ENCODE measurements at places on chromosomes 3 and 15.

GRCh38 chr3:127915115-127915936 is at the start of gene KBTBD12:
Gene KBTBD12, plus strand, starts transcription at chr3:127915232. Its CDS starts 7,830 bp downstream, at chr3:127923062.
- DNase-seq: no peak

- no peak for DNase-seq
These were observed 1.7 kb downstream of the ITPR1 start for GRCh38 chr3:4494895-4495264.

DNA sequence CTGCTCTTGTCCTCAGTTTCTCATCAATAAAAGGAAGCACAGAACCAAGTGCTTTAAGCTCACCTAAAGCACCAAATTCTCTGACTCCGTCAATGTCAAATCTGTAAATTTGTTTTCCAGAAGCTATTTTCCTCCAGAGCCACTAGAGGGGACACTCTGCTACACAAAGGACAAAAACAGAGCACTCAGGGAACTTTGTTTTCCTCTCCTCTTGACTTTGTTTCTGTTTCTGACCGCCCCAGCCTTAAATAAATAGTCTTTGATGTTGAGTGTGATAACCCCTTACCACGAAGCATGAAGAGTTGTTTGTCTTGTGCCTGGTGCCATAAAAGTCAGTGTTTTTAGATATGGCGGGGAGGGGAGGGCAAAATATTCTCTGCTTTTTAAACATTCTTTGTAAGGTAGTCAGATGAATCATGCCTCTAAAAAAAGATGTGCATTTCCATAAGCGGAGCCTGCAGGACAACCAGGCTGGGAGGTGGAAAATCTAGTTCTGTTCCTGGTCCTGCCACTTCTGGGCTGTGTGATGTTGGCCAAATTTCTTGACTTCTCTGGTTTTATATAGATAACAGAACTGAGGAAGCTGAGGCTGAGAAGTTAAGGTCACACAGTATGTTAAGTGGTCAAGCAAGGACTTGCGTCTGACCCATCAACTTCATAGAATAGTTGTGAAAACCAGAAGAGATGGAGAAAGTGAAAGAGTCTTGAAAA is 7.3 kb upstream of the ZBTB38 start:
- no peak for DNase-seq

- peak; percentile 16 for DNase-seq
These were observed 50.7 kb downstream of the CLDN11 start for GRCh38 chr3:170469151-170470062.

DNA sequence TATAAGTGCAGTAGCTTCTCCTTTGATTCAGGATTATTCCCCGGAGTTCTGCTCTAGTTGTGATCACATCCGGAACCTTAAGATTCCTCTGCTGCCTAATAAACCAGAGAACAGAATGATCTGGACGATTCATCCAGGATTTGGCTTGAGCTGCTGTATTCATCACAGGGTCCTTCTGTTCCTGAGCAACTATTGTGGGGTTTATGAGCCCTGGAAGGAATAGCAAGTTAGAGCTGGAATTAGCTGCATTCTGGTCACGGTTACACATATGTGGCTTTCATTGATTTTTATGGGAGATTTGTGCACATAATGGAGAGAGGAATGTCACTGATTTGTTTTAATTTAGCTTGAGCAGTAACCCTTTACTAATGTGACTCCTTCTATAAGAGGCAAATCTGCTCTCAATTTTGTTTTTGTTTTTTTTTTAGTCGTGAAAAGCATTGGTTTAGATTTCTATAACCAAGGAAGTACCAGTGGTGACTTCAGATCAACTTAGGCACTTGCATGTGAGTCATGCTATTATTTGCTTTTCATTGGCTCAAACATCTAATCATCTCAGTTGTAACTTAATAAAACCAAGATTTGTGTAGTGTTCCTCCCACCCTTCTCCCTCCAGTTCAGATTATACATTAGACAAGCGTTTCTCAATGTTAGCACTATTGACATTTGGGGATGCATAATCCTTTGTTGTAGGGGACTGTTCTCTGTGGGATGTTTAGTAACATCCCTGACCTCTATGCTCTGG is 148.5 kb downstream of the OTOL1 start:
- no peak for DNase-seq

DNA sequence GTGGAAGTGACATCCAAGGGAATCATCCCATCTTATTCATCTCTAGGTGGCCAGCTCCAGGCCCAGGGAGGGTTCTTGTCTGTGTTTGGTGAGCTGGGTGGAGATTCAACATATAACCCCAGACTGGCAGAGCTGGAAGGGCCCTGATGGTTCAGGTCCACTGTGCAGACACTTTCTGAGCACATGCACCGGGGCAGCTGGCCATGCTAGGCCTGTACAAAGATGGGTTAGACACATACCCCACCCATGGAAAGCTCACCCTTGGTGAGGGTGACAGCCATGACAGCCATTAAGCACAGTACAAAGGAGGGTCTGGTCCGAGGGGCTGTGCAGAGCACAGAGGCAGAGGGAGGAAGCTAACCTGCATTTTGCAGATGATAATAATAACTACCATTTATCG is 100.4 kb downstream of the CORO2B start:
- DNase-seq: no peak

- DNase-seq: no peak
These were observed 112.2 kb upstream of the PLXNA1 start for GRCh38 chr3:126870608-126871210.

- DNase-seq: no peak
These were observed 4.0 kb downstream of the TEX9 start for GRCh38 chr15:56369234-56369633.

DNA sequence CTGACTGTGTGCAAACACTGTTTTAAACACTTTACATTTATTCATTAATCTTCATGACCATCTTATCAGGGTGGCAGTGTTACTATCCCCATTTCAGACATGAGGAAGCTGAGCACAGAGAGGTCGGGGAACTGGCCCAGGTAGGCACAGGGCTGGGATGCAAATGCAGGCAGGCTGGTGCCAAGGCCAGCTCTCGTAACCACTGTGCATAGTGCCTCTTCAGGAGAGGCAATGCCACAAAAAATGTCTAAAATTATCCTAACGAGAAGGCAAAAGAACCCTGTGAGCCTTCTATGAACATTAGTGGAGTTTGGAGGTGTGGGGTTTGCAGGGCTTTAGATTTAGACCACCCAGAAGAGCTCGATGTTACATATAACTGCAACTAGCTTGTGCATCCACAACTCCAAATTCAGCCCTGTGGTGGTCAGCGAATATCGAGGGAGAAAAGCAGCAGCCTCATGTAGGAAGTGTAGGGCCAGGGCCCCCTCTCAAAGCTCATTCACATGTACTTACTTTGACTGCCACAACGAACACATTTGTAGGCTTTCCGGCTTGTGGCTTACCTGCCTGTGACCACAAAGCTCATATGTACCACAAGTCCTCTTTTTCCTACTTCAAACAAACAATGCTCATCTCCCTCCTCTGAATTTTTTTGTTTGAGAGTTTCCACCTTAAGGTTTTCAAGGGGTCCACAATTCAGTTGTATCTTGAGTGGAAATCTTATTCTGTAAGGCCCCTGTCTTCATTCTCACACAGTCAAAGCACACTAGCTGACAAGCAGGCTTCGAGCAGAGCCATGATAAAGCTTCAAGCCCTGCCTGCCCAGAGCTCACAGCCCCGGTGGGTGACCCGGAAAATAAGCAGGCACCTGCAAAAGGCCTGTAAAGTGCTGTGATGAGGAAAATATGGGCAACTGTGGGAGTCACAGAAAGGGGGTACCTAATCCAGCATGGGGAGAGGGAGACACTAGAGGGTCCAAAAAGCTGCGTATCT is 722.9 kb upstream of the CFAP20DC start:
- DNase-seq: no peak

GRCh38 chr3:5006755-5007202 is 27.5 kb downstream of the BHLHE40 start:
- no peak for DNase-seq

- no peak for DNase-seq
These were observed 14.5 kb downstream of the TKT start for GRCh38 chr3:53240989-53241972.

GRCh38 chr3:85258819-85259218 is 300.0 kb downstream of the CADM2 start:
- DNase-seq: no peak

DNA sequence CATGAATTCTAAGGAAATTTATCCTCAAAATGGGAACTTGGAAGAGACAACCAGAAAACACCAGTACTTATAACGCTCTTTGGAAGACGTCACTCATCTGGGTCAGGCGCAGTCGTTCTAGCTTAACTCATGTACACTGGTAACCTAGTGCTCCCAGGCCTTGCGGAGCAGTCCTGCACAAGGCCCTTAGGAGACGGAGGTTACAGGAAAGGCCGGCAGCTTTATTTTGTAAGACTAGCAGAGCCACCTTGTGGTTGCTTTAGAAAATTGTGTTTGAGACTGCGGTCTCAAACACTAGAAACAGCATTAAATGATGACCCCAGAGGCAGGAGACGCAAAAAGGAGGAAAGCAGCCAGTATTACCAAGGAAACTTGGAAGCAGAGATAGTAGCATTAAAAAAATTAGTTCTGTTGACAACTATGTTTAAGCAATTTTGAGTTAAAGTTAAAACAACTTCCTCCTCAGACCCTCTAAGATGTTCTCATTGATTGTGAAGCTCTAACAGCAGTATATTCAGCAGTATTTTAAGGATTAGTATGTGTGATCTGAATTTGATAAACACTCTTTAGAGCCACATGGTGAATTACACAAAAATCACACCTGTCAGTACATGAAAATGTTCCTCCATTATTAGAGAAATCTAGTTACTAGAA is 141.9 kb upstream of the C2CD4B start:
- no peak for DNase-seq

Measured in H1 (cell line).